ENCODE measurements at places on chromosomes 2 and 18.

- no peak for DNase-seq
These were observed 102.3 kb downstream of the NRXN1 start for GRCh38 chr2:50929661-50930060.

DNA sequence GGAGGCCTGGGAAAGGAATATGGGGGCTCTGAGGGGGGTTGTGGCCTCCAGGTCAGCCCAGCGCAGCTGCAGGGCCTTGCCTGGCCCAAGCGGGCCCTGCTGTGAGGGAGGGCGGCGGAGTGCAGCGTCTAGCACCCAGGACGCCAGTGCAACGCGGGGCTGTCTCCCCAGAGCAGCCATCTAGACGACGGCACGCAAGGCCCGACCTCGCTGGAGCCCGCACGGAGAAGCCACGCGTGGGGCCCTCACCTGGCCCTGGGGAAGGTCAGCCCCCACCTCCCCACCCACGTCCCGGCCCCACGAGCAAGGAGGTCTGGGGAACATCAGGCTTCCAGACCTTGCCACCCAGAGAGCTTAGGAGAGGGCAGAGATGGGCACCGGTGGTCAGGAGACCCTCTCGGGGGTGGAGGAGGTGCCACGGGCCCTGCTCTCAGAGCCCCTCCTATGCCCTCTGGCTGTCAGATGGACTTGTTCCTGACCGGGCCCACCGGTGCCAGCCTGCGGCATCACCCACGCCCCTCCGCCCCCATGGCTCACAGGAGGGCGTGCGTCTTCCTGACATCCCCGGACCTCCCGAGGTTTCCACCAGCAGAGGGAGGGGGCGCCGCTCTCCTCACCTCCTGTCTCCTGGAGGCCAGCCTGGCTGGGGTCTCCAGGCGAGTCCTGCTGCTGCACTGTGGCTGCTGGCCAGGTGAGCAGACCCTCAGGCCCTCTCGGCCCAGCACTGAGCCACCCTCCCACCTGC lies 17.0 kb downstream of the GPR35 start:
- no peak for DNase-seq

- DNase-seq = no peak
These were observed 678 bp upstream of the OTX1 start for GRCh38 chr2:63049970-63050333.

DNA sequence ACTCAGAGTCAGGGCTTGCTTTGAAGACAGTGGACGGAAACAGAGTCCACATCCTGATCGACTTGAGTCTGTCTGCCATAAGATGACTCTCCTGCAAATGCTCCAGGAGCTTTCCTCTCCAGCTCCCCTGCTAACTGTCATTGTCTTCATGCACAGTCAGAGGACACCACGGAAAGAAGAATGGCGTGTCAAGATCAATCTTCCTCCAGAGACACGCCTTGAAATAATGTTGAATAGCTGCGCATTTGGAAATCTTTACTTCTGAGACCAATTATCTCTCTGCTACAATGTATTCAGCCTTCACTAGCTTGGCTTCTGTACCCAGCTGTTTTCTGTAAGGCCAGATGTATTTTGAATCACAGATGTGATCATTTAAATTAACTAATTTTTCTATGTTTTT lies 457.2 kb downstream of the CDH2 start:
- DNase-seq = no peak

DNA sequence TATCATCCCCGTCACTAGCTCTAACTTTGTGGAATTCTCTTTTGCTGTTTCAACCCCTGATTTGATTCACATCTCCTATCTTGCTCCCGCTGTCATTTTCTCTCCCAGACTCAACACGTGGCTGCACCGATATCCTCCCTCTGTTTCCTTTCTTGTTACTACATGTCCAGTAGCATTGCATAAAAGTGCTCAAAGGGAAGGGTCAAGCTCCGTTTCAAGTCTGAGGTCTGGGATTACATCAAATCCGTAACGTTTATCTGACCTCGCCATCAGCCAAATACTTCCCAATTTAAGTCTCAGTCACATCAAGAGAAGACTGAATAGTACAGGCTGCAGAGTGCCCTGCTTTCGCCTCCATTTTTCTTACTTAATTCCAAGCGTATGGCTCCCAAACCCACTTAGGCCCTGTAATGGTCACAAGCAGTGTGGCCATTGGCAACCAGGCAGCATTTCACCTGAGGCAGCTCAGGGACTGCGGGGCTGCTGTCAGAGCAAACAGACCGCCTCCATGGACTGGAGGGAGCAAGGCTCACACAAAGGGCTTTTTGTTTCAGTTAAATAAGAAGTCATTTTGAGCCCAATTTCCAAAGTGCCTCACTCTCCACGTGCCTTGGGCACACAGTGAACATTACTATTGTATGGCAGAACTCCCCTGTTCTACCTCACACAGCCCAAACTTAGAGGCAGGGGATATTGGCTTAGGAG lies 217.8 kb downstream of the BCL11A start:
- no peak for DNase-seq

DNA sequence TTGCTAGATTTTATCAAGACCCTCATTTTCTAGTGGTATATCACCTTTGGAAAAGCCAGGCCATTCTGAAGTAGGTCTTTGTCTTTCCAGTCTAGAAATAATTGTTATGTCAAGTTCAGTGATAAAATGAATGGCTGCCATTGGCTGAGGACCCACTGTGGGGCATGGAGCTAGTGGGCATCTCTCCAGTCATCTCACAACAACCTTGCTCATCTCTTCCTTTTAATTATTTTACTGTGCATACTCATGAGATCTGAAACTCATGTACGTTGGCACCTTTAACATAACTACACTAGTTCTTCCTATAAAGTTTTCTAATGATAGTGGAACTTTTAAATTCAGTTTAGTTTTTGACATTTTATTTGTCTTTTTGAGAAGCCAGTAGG lies 240.9 kb downstream of the SLC8A1 start:
- DNase-seq = no peak

DNA sequence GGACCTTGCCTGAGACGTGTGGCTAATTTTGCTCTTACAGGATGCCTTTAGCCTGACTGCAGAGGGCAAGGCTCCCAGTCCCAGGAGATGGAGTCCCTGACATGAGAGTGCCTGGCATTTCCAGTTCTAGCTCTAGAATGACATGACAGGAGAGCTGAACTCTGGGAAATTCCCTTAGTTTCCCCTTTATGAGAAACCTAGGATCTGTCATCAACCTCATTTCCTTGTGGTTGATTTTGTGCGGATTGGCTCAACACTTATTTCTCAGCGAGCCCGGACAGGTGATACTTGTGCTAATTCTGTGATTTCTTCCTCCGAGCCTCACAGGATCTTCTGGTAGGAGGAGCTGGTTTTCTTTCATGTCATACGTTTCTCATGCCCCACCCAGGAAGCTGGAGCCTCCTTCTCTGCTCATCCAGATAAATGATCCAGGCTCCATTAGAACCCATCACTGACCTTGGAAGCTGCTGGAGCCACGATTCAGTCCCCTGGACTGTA lies at the start of gene IL36G:
Gene IL36G (plus strand): TSS at position 448 of the 498 bp plus-strand sequence. CDS start 633 bp downstream, outside the sequence.
- no peak for DNase-seq

DNA sequence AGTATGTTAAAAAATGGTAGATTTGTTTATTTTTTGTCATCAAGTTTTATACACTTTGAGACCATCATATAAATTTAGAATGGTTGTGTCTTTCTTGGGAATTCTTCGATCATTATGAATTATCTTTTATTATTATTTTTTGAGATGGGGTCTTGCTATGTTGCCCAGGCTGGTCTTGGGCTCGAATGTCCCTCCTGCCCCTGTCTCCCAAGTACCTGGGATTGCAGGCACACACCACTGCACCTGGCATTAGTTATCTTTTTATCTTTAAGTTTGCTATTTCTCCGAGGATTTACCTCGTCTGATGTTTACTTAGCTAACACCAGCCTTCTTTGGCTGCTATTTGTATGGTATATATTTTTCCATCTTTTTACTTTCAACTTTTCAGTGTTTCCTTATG lies 100.0 kb downstream of the BIRC6 start:
- no peak for DNase-seq

DNA sequence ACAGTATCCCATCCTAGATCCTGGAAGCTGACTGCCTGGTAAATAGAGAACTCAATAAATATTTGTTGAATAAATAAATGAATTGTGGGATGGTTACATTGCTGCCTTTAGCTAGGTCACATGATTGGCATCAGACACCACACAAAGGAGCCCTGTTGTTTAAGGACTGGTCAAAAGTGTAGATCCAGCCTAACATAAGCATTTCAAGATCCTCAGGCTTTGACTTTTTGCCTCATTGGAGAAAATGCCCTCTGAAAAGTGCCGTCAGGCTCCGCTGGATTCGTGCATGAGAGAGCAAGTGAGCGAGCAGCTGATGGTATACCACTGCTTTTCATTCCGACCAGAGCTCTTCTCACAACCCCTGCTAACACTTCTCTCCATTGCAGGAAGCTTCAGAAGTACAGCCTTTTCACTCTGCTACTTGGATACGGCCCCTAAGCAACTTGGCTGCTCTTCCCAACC lies 1.3 kb upstream of the ZNF24 start:
- no peak for DNase-seq
